Hepatocyte (in vitro differentiated cells): ENCODE measurements at places on chromosomes 3 and 15.

DNA sequence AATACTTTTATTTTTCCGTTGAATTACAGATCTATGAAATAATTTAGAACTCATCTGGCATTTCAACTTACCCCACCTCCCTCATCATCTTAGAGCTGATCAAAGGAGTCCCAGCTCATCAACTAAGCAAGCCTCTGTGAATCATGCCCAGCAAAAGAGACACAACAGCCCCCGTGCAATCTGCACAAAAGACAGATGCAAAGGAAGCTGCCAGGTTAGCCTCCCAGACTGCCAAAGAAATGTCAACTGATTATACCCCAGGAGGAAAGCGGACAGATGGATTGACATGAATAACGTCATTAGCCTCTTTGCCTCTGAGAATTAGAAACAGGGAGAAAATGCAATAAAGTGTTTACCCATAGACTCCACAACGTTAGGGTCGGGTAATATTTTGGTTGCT is 75.0 kb downstream of the GABRB3 start:
- no peak for DNase-seq

DNA sequence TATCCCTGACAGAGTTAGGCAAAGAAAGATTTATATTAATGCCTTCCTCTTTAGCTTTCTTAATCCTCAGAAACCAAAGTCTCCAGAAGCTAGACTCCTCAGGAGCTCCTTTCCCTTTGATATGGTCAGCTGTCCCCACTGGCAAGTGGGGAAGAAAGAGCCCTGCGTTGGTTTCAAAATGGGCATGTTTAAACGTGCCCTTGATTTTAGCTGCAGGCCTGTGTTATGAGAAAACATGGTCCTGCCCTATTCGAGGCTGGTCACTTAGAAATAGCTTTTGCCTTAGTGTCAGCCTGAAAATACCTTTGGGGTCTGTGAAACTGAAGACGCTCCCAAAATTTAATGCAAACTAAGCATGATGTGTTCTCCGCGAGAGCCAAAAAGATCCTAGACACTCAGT is 135.5 kb upstream of the RARB start:
- no peak for DNase-seq

DNA sequence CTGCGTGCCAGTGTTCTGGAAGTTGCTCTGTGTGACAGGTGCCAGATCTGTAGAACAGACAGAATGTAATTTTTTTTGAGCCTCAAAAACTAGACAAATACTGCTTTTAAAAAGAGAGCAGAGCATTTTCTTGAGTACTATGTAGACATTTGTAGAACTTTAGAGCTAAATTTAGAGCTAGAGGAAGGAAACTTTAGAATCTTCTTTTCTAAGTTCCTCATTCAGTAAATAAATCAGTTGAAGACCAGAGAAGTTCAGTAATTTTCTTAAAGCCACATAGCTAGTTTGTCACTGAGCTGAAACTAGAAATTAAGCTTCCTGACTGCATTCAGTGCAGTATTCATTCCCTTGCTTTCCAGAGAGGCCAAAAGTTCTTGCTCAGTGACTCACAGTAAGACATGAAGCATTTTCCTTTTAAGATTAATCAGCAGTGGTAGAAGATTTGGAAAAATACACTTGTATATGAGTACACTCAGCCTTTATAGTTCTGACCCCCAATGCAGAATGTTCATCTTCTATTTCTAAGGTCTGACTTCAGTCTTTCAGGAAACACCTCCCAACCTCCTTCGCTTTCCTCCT is 83.6 kb upstream of the TSEN2 start:
- no peak for DNase-seq

DNA sequence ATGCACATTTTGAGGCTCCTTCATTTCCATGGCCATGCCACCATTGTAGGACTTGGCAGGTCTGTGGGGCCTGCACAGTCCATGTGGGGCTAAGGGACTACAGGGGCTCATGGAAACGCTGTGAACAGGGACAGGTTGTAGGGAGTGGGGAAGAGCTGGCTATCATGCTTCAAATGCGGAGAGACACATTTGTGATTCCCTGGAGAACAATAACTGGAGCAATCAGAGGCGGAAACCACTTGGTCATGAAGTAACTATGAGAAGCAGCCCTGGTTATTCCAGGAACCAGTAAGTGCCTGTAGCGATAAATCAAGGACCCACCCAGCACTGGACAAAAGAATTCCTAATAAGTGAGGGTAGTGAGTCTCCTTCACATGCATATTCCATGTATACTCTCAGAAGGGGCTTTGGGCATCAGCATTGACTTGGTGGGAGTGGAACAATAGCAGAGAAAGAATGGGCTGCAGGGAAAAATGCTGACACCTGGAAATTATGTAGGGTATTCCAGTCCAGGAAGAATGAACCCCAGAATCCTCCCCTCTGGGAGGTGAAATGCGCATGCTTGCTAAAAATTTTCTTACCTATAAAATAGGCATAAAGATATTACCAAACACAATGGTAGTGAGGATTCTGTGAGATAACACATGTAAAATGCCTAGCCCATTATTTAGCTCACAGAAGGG is 251.4 kb upstream of the ROPN1 start:
- no peak for DNase-seq

DNA sequence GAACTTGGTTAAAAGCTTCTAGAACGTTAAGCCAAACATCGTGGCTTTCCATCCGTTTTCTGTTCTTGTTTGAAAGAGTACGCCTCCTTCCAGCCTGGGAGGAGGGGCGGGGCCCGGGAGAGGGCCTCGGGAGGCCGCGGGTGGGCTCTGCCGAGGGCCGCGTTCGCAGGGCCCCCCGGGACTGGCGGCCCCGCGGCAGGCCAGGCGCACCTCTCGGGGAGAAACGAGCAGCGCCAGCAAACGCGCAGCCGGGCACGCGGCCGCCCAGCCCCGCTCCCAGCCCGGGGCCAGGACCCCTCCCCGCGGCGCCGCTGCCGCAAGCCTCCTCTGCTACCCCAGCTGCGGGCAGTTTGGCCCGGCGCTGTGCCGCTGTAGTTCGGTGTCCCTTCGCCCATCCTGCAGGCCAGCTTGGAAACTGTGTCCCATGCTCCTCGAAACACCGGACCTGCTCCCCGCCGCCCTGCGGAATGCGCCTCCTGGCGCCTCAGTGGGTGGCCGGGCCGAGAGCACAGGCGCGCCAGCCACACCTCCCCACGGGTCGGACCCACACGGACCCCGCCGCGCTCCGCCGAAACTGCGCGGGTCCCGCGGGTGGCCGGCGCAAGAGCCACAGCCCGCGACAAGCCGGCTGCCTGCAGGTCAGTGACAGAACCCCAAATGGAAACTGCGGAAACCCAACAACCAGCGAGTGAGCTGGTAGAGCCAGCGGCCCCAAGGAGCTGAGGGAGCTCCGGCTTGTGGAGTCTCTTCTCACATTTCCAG is 2.3 kb downstream of the OCA2 start:
- peak; percentile 57 for DNase-seq

DNA sequence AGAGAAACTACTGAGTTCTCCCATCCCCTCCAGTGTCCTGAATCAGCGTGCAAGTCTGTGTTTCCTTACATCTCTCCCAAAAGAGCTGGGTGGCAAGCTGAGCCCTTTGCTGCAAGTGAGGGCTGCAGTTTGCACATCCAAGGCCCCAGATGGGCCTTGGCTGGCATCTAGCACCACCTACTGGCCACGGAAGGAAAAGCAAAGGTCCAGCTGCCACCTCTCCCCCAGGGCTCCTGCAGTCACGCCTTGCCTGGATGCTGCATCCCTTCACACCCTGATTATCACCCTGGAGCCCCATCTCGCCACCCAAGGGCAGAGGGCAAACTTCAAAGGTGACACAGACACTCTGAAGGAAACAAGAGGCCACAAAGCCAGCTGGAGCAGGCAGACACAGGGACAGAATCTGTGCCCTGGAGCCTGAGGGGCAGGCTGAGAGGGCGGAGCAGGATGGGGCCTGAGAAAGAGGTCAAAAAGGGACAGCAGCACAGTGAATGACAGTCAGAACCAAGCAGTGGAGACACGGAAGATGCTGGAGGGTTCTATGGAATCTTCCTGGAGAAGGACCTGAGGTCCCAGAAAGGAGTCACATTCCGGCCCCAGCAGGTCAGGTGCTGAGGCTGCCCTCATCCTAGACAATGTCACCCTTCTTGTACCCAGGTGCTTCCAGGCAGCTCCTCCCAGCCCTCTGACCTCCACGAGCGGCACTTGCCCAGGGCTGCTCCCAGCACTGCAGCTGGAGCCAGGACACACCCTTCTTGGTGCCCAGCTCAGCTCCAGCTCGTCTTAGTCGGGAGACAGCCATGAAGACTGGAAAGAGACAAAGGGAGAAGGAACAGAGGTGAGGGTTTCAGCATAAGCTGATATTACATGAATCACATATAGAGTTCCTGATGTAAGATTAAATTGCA is 18.3 kb upstream of the NTRK3 start:
- DNase-seq = peak; percentile 77

DNA sequence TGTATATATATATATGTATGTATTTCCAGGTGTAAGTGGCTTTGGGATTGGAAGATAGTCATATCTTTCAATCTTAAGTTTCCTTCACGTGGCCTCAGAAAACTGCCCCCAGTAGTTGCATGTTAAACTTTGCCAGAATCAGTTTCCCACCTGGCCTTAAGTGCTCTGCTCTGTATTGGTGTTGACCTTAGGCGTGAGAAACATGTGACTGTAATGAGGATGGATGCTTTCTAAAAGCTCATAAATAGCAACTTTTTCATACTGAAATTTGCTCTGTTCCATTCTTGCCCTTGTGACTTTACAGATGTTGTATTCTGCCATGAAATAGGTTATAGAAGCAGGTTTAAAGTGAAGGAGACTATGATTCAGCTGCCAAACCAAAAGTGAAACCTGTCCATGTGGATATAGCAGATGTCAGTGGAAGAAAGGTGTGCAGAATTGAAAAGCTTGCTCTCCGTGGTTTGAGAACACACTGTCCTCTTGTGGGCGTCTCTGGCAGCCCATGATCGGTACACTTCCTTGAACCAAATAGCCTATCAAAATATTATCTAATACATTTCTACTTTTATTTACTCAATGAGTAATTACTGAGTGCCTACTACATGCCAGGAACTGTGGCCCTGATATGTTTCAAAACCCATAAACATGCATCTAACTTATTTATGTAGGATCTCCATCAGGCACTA is 15.8 kb downstream of the SCG5 start:
- no peak for DNase-seq

GRCh38 chr3:10683106-10683505 is 132.9 kb upstream of the SLC6A11 start:
- DNase-seq = no peak

DNA sequence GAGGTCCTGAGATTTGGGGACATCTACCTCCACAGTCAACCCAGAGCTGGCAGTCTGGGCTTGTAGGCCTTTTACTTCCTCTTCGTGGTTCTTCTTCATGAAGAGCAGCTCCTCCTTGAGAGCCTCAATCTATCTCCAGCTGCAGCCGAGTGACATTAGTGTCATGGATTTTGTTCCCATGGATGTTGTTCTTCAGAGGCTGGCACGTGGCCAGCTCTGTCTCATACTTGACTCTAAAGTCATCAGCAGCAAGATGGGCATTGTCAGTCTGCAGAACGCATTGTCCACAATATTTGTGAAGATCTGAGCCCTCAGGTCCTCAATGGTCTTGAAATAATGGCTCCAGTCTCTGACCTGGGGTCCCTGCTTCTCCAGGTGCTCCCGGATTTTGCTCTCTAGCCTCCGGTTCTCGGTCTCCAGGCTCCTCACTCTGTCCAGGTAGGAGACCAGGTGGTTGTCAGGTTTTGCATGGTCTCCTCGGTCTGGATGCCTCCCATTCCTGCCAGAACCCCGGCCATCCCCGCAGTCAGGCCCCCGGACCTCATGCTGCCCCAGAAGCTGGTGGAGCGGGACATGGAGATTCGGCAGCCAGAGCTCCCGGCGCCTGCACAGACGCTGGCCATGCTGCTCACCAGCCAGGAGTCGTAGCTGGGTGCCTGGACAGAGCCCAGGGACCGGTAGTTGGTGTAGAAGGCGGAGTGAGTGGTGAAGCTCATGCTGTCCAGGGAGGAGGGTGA is 3.4 kb upstream of the CCNL1 start:
- DNase-seq = no peak
